ENCODE measurements at places on chromosomes 13 and 19.

- no peak for DNase-seq
Observed at GRCh38 chr19:13297023-13297422, 146.8 kb downstream of the IER2 start.

- DNase-seq, result no peak
Observed at GRCh38 chr13:30135868-30136267, 171.5 kb downstream of the KATNAL1 start.

DNA sequence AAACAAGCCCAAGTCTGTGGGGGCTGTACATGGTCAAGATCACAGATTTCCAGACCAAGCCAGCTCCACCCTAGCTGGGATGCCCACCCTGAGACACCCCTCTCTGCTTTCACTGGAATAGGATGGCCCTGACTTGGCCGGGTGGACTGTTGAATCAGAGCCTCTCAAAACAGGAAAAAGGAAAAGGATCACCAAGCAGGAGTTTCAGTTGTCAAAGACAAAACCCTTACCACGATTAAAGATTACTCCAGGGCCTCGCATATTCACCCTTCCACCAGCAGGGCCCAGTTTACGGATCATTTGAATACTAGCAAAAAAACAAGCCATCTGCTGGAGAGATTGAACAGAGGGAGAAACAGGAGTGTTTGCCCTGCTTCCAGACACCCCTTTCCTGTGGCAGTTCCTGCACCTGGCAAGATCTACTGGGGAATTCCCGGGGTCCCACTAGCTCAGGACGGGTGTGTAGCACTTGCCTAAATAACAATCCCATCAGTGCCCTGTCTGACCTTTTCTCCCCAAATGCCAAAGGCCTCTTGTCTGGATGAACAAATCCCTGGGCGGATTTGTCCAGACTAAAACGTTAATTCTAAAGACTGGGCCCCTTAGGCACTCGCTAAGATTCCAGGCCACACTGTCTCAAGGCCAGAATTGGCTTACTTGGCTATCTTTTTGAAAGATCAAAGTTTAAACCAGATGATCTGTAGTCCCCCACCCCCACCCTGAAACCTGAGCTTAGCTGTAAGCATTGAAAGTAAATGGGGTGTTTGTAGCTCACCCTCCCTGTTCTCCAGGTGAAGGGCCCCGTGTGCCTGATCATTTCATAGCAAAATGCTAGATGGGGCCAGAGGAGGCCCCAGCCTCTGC lies 38.4 kb downstream of the ACTN4 start:
- DNase-seq, result no peak

DNA sequence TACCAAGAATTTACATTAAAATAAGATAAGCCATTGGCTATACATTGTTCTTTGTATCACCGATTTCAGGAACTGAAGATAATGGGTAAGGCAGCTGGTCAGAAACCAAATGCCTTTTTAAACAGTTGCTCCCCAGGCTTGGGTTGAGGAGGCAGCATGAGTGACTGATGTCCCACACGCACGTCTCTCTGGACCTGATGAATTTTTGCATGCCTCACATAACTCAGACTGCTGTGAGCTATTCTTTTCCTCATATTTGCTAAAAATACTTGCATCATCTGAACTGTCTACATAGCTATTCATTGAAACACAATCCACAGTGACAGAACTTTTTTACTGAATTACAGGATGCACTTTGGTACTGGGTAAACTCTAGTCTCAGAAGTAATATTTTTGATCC lies 123.6 kb upstream of the MAB21L1 start:
- no peak for DNase-seq

DNA sequence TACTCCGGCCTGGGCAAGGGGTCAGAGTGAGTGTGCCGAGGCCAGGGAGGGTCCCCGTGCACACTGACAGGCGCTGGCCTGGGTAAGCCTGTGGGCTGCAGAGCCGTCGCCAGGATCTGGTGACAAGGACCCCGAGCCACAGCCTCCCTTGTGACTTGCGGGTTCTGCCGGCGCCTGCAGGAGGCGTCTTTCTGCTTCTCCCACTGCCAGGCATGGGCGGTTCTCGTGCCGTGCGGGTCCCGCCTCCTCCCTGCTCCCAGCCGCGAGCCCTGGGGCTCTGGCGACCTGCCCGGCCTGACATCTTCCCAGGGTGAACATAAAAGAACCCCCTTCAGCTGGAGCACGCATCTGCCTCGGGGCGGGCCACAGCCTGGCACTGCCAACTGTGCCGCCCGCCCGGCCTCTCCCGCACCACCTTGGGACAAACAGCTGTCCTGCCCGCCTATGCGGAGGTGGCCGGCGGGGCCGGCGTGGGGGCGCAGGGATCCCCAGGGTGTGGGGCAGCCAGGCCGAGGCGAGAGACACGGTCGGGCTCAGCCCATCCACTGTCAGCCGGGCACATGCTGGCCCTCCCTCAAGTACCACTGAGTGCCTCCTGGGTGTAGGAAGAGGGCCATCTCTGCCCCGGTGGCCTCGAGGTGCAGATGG lies 1.5 kb upstream of the HCN2 start:
- peak; percentile 86 for DNase-seq

DNA sequence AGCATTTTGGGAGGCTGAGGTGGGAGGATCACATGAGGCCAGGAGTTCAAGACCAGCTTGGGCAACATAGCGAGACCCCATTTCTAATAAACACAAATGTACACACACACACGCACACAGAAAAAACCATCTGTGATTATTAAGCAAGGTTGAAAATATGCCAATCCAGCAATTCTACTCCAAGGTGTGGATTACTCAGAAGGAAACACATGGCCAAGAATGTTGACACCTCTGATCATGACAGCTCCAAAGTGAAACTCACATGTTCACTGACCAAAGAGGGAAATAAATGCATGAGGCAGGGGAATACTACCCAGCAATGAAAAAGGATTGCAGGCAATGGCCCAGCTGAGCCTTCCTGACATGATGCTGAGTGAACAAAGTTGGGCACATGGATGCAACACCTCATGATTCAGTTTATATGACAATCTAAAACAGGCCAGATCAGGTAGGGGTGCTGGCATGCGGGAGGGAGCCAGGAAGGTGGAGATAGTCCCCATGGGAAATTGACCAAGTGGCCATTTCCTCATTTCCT lies 4.4 kb downstream of the DOCK6 start:
- no peak for DNase-seq

DNA sequence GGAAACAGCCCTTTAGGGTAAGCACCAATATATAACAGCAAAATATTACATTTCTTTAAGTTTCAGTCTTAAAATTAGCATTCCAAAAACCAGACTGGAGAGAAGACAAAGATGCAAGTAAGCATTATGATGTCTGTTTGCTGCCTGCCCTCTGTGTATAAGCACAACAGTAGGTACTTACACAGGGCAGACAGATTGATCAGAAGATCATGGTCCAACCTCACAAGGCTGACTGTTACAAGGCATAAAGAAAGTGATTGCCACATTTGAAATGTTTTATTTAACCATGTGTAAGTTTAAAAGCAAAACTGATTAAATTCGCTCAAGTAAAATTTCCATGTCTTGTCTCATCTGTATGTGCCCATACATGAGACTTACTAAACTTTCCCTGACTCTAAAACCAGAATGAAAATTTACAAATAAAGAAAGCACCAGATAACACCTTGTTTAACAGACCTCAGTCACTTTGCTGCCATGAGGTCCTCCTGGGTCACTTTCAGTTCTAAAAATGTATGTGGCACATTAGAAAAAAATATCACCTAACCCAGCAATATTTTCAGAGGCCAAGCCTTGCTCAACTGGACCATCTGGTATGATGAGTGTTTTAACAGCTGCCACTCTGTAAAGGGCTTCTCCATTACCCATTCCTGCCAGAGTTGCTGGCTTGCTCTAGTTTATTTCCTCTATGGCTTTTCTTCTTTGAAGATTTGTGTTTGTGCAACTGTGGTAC lies 297.0 kb downstream of the RBM26 start:
- no peak for DNase-seq

DNA sequence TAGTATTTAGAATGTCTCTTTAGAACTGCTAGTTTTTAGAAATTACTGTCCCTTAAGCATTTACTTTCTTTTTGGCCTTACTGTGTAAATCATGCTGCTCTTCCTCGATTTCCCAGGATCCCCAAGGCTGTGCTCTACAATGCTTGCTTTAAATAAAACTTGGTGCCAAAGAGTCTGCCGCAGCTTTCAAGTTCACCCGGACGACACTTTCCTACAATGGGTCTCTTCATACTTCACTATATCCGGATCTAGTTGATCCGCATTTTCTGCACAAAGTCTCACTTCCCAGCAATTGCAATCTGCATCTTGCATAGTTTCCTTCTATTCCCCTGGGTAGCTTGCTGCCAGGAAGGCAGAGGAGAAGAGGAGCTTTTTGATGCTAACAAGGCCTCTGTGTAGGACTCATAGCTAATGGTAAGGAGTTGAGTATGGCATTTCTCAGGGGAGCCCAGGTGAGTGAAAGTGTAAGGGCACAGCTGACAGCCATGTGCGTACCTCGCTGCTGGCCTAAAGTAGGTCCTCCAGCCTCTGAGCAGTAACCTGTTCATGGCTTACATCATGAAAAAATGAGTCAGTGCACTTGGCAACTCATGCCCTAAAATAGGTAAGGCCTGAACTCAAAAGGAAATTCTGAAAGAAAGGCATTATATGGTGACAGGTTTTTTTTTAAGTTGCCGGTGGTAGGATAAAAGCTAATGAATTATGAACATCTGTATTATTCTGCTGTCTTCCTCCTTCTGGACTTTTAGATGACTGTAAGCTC lies 101.6 kb downstream of the ENOX1 start:
- no peak for DNase-seq

DNA sequence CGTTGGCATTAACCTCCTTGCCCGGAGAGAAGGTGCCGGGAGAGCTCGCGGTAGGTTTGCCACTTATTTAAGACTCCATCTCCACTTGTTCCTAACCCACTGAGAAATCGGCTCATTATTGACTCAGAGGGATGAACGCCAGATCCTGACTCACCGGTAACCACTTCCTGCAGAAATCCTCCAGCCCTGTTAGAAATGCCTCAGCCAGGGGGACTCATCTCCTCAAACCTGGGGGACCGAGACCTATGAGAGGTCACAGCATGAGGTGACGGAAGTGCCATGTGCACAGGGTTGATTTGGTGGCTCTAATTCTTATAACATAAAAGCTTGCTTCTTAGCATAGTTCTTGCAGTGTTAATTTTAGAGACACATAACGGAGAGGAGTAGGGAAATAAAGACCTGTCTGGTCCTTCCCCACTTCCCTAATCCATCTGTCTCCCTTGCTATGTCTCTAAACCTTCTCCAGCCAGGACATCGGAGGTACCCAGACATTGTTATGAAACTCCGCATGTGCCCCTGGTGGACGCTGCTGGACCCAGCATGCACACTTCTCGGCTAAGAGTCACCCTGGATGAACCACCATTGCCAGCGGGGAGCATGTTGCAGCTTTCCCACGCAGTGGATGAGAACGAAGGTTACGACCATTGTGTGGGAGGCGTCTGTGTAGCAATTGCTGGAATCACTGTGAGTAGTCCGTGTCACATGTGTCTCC lies 158.9 kb downstream of the EFNB2 start:
- no peak for DNase-seq

DNA sequence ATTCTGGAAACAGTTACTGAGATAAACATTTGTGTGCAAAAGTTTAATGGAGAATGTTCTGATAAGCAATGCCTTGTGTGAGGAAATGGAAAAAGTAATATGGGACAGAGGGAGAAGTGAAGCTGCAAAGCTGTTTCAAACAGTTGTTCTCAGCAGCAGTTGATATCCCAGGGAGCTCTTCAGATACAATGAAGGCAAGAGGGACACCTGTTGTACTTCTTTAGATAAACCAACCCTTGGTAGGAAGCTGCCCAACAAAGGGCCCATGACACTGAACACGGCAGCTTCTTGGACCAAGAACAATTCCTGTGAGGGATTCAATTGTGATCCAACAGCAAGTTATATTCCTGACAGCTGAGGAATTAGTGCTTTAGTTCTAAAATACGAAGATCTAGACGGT lies 894.3 kb upstream of the PCDH20 start:
- DNase-seq, result no peak

- no peak for DNase-seq
Observed at GRCh38 chr13:75715601-75716523, 79.7 kb downstream of the LMO7 start.

DNA sequence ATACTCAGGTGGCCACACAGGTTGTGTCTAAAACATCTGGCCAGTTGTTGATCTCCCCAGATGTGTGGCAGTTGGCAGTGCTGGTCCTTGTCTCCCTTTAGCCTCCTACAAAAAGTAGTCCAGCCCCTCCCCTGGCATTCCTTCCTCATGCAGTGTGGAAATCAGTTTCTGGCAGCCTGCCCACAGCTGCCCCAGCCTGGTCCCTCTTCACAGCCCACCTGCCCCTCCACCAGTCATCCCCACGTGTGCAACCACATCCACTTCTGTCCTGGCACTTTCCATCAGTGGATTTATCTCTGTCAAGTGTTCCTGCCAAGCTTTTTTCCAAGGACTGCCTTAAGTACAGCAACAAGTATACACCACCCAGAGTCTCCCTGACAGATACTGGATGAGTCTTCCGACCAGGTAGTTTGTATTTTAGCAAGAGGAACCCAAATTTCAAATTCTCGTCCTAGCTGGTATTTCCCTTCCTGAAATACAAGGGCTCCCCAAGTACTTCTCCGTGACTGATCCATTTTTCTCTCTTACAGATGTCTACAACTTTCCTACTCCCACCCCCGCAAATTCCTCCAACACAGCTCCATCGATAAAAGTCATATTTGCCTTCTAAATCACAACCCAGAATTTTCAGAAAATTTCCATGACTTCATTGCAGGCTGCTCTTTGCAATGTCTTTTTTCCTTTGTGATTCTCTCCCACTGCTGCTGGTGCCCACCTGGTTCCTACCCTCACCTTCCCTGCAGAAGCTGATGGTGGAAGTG lies 313.5 kb downstream of the FOXO1 start:
- no peak for DNase-seq

DNA sequence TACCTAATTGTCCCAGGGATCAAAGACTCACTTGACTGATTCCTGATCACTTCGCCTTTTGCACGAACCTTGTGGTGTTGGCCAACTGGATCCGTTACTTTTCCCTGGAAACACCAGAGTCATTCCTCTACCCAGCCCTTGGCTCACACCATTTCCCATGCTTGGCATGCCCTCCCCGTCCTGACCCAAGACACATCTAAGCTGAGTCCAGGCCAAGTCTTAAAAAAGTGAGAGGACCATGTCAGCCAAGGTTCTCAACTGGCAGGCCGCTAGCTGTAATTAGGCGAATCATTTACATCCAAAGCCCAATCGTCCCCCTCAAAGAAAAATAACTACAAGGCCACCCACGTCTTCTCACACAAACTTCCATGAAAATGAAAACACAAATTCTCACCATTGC lies 11.5 kb downstream of the PLAUR start:
- no peak for DNase-seq

DNA sequence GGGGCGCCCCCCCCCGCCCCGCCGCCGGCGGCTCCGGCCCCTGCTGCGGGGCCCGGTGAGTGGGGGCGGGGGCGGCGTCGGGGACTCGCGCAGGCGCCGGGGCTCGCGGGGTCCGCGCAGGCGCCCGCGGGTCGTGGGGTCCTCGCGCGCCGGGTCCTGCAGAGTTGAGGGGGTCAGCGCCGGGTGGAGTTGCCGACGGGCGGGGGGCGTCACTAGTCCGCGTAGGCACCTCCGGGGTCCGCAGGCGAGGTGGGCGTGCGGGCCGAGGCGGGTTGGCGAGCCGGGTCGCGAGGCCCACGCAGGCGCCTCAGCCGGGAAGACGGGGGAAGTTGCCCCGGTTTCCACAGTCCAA lies 365 bp downstream of the PPP6R1 start:
- peak; percentile 84 for DNase-seq

Data from activated effector memory CD4-positive, alpha-beta T cell treated with anti-CD3 and anti-CD28 coated beads, Interleukin-2, amount 50 U/mL, for 16 hours (primary cell).